ENCODE measurements at places on chromosomes 6 and 20.

GRCh38 chr6:6596529-6597328 lies 8.2 kb downstream of the LY86 start:
- DNase-seq = no peak

- DNase-seq = no peak
These were observed 56.1 kb upstream of the FOXC1 start for GRCh38 chr6:1553562-1554083.

DNA sequence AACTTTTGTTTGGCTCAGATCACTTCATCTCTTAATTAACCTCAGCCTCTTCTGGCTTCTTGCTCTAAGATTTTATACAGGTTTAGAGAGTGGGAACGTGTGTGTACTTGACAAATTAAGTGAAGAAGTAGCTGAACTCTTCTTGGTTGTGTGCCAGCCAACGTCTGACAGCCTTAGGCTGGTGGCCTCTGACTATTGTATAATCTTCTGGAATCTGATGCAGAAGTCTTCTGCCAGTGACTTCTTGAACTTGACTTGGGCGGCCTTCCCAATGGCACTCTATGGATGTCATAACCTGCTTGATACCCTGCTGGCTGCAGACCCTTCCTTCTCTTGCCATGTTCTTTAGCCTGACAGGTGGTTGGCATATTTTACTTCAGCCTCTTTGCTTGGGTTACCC lies 660.5 kb downstream of the DOK5 start:
- no peak for DNase-seq

DNA sequence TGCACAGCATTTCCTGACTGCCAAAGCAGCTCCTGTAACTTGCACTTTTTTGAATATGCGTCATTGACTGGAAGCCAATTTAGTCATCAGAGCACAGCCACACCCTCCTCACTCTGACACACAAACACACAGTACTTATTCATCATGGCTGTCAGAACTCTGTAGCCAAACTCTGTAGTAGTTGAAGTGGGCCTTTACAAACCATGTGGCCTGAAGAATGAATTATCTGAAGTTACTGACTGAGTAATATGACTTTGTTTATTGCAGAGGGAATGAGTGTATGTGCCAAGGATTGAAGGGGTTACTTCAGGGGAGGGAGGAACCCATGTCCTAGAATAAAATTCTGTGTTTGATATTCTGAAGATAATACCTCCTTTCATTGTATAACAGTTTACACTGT lies 102.7 kb downstream of the FIG4 start:
- DNase-seq = peak; percentile 58

DNA sequence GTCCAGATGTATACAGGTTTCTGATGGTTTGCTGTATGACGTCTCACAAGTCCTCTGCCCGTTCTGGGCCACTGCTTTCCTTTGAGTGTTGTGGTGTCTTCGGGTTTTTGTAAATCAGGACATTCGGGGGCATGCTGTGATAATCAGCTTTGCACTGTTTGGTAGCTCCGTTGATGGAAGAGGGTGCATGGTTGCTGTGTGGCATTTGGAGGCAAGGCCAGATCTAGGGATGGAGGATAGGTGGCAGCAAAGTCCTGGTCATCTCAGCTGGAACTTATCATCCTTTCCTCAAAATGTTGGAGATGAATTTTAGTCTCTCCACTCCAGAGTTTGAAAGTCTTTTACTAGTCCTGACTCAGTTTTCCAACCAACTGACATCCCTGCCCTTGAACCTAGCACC lies 91.0 kb downstream of the SCP2D1 start:
- no peak for DNase-seq

- DNase-seq = no peak
These were observed 26.8 kb upstream of the HSF2 start for GRCh38 chr6:122372647-122373046.

DNA sequence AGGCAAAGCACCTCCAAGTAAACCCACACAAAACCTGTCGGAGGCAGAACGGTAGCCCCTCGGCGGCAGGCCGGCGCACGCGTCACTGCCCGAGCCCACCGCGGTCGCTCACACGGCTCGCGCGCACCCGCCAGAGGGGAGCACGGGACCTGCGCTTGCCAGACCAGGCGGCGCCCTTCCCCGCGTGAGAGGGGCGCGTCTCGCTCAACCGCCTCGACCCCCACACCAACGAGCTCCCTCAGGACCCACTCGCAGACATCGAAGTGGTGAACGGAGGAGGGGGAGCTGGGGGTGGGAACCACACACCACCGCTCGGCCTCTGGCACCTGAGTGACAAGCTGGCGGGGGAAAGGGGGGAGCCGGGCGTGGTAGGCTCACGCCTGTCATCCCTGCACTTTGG lies 1513.4 kb upstream of the DEFB115 start:
- no peak for DNase-seq

DNA sequence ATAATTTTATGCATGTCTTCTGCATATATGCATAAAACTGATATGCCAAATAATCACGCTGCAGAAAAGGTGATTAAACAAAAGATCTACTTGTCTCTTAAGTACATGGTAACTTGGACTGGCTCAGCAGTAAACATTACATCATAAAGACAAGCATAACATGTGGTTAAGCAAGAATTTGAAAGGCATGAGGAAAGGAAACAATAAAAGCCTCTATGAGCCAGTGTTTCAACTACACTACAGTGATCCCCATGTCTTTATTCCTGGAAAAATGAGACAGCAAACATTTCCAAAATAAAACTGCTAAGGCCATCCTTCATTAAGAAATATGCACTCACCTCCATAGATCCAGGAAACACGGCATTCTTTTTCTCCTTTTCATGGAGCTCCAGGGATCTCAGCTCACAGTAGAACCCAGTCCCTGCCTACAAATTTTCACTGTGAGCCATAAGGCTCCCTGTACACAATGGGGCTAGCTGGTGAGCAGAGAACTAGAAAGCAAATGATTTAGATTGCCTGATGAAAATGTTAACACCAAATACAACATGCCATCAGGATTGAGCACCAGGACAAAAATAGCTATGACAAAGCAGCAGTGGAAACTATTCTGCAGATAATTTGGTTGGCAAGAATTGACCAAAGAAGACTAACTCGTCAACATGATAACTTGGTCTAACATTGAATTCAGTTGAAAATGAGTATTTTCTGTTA lies 156.1 kb downstream of the COL21A1 start:
- no peak for DNase-seq

- no peak for DNase-seq
These were observed 15.7 kb upstream of the HLA-DQB2 start for GRCh38 chr6:32779036-32779435.

DNA sequence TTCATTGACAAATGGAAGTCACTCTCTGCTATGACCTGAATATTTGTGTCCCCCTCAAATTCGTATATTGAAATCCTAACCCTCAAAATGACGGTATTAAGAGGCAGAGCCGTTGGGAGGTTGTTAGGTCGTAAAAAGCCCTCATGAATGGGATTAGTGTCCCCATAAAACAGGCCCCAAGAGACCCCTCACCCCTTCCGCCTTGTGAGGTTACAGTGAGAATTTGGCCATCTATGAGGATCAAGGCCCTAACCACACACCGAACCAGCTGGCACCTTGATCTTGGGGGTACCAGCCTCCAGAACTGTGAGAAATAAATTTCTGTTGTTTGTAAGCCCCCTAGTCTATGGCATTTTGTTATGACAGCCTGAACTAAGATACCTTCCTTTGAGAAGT lies 52.5 kb upstream of the SLC22A16 start:
- no peak for DNase-seq

DNA sequence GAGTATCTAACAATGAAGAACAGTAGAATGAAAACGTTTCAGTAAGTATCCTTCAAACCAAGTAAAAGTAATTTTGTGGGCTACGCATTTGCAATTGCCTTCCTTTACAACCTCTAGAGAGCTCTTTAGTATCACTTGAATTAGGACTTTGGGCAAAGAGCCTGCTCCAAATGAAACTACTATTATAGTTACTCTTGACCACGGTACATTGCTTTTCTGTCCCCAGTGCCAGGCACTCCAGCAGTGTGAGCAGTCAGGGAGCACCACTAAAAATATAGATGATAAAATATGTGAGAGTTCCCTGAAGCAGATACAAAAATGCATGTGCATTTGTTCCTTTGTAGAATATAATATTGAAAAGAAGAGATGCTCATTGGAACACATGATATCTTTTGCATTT lies 450.1 kb upstream of the MANEA start:
- no peak for DNase-seq

DNA sequence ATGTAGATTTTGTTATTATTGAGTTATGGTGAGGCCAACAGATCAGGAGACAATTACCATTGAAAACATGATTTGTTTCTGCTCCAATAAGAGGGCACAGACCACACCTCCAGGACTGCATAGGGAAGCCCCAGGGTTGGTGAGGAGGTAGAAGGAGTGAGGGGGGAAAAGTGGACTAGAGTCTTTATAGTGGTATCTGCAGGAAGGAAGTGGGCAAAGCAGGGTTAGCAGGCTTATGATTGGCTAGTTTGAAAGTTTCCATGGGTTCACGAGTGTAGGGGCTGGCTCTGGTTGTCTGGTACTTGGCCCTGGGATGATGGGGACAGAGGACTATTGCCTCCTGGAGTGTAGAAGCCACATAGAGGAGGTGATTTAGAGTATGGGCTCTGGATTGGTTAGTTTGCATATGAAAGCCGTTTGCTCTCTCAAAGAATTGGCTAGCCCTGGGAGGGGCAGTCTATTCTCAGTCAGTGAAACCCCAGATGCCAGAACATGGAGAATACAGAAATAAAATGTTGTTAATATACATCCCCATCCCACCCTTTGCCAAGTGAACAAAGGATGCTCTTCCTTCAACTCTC lies 156.6 kb downstream of the KLHL32 start:
- no peak for DNase-seq

- no peak for DNase-seq
These were observed 172.8 kb upstream of the QKI start for GRCh38 chr6:163241683-163242082.

GRCh38 chr6:158383542-158383941 lies 71.3 kb downstream of the TULP4 start:
- no peak for DNase-seq

- DNase-seq = no peak
These were observed 45.2 kb downstream of the AKIRIN2 start for GRCh38 chr6:87656857-87657256.

- no peak for DNase-seq
These were observed 36.6 kb upstream of the NHSL1 start for GRCh38 chr6:138535728-138536455.

DNA sequence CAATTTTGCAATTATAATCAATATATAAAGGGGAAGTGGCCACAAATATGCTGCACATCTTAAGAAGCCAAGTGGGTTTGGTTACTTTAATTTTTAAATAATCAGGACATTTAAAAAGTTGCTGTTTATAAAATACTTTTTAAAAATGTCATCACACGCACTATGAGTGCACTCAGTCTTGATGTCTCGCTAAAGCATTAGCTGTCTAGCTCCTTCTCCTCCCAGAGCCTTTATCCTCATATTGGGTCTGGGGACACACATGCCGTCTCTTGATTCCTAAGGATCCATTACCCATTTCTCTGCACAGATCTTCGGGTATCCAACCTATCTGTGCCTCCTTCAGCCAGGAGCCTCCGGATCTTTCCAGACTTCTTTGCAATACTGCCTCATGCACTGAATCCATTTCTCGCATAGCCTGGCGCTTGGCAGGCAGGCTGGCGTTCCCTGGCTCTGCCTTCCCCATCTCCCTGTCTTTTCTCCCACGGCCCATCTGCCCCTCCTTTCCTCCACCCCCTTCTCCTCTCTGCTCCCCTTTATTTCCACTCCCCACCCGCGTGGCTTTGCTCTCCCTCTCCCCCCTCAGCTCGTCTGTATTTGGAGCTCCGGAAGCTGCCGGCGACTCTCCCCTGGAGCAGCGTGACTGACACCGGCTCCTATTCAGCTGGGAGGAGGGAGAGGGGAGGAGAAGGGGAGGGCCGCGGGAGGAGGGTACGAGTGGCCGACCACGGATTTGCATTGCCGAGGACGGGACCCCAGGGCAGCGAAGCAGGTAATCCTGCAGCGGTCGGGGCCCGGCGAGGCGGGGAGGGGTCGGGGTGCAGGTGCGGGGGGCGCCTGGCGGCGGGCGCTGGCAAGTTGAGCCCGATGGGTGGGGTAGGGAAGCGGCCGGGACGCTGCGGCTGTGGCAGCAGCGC lies at the start of gene CAP2:
Gene CAP2 (plus strand): TSS at position 618 of the 914 bp plus-strand sequence. CDS start 27,961 bp downstream, outside the sequence.
- peak; percentile 83 for DNase-seq

DNA sequence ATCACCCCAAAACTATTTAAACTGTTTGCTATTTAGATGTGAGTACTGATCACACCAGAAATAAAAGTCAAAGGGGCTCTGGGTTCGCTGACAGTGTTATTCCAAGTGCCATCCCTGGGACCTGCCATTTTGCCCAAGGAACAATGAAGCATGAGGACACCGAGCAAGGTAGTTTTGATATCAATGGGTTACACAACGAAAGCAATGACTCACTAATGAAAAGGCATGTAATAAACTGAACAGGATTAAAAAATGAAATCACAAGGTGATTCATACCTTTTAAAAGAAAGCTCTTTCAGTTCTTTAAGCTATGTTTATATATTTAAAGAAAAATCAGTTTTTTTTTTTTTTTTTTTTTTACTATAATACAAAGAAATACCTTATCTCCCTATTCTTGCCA lies 102.0 kb downstream of the HS3ST5 start:
- no peak for DNase-seq

GRCh38 chr6:38221251-38221650 lies 401.7 kb downstream of the ZFAND3 start:
- no peak for DNase-seq

- no peak for DNase-seq
These were observed 39.7 kb upstream of the TMEM170B start for GRCh38 chr6:11497881-11498280.

DNA sequence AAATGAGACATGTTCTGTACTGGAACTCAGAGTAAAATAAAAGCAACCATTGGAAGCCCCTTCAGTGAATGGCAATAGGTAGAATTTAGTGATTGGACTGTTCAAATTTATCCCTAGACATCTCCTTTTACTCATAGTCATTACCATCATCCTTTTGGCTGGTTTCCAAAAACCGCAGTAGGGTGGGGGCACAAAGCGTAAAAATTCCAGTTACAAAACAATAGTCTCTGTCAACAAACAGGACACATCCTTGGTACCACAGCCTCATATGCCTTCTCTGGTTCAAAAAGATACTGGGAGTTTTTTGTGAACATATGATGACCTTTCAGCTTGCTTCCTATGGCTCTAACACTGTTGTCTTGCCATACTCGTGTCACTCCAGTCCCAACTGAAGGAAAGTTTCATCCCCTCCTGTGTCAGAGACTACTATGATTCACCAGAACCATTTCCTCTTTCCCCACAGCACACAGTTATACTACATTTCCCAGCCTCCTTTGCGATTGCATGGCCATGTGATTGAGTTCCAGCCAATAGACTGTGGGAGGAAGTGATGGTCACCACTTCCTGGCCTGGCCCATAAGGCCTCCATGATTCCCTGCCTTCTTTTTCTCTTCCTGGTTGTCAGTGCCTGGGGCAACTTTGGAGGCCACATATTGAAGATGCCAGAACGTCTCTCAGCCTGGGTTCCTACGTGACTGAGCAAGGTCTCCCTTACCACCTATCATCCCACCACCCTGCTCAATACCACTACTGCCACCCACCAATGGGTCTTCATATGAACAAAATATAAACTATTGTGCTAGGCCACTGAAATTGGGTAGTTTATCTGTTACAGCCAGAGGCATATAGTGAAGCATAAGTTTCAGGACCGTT lies 162.4 kb downstream of the ID4 start:
- no peak for DNase-seq

GRCh38 chr20:63738687-63739129 lies 868 bp upstream of the SLC2A4RG start:
- peak; percentile 83 for DNase-seq

- DNase-seq = peak; percentile 73
These were observed 1.6 kb downstream of the DNAJC5 start for GRCh38 chr20:63896264-63897105.

All from femur (tissue), 1 donor.